ENCODE measurements at places on chromosomes 13 and 19. TPM values are rescaled to one million over a fixed set of nuclear protein-coding genes. Genes with fewer than 3 reads are reported as not detected.
A peak's percentile ranks its signal among the peaks of the same experiment; 100 is the strongest.

DNA sequence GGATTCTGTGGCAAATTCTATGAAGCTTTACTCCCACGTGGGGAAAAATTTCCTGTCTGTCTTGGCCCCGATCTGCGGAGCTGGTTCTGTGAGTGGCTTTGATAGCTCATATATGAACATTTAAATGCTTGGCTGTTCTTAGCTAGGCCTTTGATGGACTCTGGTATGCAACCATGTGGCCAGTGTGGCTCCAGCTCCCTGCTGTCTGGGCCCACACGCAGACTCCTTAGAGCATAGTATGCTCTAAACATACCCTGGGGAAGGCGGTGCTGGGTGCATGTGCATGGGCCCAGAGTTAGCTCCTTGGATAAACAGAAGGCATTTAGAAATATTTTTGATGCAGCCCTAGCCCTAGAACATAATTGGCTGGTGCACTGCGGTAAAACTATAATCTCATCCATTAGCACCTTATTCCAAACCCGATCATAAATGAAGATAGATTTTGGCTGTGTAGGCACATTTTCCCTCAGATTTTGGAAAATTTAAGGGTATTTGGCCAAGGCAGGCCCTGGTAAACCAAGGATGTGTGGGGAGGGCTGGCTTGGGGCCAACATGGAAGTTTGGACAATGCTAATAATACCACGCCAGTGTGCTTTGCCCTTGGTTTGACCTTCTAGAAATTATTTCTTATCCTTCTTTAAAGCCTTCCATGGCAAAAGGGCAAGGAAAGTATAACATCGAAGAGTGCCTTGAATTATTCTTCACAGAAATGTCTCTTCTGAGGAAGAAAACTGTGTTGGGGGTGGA lies 153.5 kb downstream of the LMO7 start:
- DNase-seq: no peak

GRCh38 chr19:13817615-13818371 lies 22.6 kb downstream of the ZSWIM4 start:
- DNase-seq: peak; percentile 54

GRCh38 chr19:30423481-30423880 lies 51.3 kb downstream of the ZNF536 start:
- DNase-seq: no peak

- no peak for DNase-seq
Observed at GRCh38 chr19:18669883-18670282, 13.6 kb upstream of the CRTC1 start.

- no peak for DNase-seq
Observed at GRCh38 chr19:50710094-50710493, 9.5 kb downstream of the SHANK1 start.

GRCh38 chr19:27744926-27745768 lies 1467.8 kb downstream of the UQCRFS1 start:
- DNase-seq: no peak

DNA sequence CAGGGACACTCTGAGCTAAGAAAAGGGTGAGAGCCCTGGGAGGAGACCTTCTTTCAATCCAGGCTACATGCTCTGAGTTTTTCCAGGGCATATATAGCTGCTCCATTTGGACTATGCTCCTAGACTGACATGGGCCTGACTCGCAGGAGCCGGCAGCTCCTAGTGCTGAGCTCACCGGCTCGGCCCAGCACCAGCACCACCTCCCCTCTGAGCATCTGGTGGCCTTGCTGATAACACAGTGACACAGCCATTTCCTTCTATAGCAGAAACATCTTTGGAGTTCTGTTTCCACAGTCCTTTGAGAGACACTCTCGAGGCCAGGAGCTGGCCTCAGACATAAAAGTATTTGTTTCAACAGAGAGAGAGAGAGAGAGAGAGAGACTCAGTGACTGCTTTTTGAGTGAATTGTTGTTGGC lies 184.9 kb downstream of the TM9SF2 start:
- DNase-seq: no peak

- no peak for DNase-seq
Observed at GRCh38 chr13:63408331-63409189, 1992.9 kb upstream of the PCDH20 start.

GRCh38 chr13:105144020-105144419 lies 1391.4 kb downstream of the EFNB2 start:
- DNase-seq: no peak

DNA sequence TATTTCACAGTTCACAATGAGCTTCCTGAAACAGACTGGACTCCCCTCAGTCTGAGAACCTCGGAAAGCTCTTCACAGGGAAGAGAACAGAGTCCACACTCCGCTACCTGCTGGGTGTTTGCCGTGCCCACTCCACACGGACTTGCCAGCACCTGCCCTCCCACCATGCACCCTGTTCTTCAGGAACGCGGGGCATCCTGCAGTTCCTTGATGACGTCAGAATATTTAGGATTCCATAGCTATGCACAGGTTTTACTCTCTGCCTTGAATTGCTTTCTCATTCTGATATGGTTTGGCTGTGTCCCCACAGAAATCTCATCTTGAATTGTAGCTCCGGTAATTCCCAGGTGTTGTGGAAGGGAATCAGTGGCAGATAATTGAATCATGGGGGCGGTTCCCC lies 74.4 kb upstream of the FARP1 start:
- DNase-seq: no peak

The GIPR gene
- total RNA-seq: 10.7 TPM

DNA sequence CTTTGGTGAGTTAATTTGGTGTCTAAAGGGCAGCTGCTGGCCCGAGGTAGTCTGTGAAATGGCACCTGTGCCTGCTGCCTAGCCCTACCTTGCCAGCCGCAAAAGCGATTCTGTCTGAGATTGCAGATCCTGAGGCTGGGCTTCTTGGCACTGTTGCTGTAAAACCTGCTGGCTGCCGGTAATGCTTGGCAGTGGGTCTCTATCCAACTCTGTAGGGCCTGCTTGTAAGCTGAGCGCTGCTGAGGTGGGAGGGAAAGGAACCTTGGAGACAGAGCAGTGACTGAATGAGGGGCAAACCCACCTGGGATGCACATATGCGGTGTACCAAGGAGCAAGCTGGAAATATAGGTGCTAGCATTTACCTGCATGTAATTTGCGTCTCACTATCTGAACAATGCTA lies 11.7 kb downstream of the LCP1 start:
- DNase-seq: no peak

The CLEC11A gene
- 5.7 TPM for total RNA-seq

- DNase-seq: peak; percentile 67
Observed at GRCh38 chr13:99425485-99426341, 75.6 kb upstream of the TM9SF2 start.

- DNase-seq: no peak
Observed at GRCh38 chr13:108963846-108964600, 334.6 kb downstream of the MYO16 start.

DNA sequence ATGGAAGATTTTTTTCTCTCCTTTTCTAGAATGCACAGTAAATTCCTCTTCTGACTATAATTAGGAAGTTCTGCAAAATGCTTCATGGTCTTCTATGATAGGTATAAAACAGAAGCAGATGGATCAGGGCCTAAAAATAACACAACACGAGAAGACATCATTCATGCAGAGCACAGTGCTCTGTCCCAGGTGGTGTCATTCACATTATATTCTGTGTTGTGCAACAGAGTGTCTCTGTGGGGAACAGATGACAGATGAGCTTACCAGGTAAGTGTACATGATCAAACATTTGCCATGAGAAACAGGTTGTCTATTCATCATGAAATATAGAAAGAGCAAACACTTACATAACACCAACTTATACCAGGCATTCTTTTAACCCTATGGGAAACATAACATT lies 288.3 kb downstream of the KCTD12 start:
- DNase-seq: no peak

All from CD8-positive, alpha-beta T cell (primary cell).